NCI-H1105 treated with DMSO at 0.1 percent for 48 hours (cell line): ENCODE measurements at places on chromosomes 3 and 15.
A peak's percentile ranks its signal among the peaks of the same experiment; 100 is the strongest.

GRCh38 chr3:87837076-87837475 lies 221.7 kb downstream of the CGGBP1 start:
- DNase-seq, result no peak

DNA sequence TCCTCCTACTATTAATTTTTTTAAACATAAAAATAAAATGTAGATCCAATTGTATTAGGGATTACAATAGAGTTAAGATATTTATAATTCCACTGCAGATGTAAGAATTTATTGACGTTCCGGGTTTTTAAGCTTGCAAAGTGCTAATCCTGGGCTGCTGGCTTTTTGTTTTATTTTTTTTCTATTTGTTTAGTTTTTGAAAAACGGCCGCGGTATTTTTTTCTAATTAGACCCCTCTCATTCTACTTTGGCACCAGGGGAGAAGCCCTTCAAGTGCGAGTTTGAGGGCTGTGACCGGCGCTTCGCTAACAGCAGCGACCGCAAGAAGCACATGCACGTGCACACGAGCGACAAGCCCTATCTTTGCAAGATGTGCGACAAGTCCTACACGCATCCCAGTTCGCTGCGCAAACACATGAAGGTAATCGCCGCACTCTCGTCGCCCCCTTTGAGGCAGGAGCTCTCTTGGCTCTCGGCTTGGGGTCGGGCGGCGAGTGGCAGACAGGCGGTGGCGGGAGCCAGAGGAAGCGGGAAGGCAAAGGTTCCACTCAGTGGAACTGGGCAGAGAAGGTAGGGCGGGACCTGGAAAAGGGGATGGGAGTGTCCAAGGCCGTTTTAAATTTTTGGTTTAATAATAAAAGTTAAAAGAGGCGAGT lies 3.2 kb downstream of the ZIC1 start:
- no peak for DNase-seq

GRCh38 chr3:43294975-43295374 lies 8.6 kb downstream of the SNRK start:
- no peak for DNase-seq

GRCh38 chr3:100047455-100048141 lies 66.7 kb downstream of the FILIP1L start:
- DNase-seq, result no peak

GRCh38 chr15:27958911-27959578 lies 140.1 kb downstream of the OCA2 start:
- no peak for DNase-seq

GRCh38 chr3:195809291-195809785 lies 2.4 kb downstream of the MUC4 start:
- peak; percentile 72 for DNase-seq

DNA sequence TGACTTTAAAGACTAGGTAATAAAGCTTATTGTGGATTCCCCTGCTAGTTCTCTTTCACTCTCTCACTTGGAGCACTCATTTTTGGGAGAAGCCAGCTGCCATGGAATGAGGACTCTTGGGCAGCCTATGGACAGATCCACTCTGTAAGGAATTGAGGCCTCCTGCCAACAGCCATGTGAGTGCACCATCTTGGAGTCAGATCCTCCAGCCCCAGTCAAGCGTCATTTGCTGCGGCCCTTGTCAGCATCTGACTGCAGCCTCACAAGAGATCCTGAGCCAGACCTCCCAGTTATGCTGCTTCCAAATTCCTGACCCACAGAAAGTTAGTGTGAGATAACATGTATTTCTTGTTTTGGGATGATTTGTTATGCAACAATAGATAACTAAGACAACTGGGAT lies 101.9 kb downstream of the SEMA6D start:
- no peak for DNase-seq

GRCh38 chr3:176948151-176948550 lies 249.1 kb downstream of the TBL1XR1 start:
- DNase-seq, result no peak

DNA sequence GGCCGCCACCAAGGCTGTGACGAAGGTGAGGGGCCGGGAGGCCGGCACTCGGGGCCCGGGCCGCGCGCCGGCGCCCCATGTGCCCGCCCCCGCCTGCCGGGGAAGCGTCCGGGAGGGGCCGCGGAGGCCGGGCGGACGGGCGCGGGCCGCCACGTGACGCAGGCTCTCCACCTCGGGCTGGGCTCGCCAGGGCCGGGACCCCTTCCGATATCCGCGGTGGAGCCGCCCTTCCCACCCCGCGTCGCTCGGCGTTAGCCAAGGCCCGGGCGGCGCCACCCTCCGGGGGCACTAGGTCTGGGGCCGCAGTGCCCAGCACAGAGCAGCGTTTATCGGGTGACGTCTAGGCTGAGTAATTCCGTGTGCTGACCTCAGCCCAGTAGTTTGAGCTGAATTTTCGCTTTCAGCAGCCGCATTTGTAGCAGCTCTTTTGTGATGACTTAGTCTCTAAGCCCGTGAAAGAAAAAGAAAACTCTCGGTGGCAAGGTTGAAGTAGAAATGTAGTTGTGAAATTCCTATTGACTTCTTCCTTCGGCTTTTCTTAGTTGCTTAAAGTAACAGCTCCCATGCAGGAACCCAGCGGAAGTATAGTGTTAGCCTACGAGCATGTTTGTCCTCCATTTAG lies 885 bp downstream of the CDV3 start:
- DNase-seq, result no peak

- no peak for DNase-seq
These were observed 2.4 kb upstream of the PHGR1 start for GRCh38 chr15:40348474-40348870.

GRCh38 chr15:79897701-79898113 lies 893 bp upstream of the MTHFS start:
- DNase-seq, result peak; percentile 6

DNA sequence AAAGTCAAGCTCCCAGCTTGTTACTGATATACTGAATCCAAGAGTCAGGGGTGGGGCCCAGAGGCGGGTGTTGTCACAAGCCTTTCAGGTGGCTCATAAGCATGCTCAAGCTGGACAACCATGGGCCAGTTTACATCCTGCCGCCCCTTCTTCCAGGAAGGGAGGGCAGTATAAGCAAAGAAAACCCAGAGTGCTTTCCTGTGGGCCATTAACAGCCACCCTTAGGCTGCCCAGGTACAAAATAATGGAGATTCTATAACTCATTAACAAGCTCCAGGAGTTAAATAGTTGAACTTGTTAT lies 183.2 kb downstream of the NTRK3 start:
- no peak for DNase-seq

DNA sequence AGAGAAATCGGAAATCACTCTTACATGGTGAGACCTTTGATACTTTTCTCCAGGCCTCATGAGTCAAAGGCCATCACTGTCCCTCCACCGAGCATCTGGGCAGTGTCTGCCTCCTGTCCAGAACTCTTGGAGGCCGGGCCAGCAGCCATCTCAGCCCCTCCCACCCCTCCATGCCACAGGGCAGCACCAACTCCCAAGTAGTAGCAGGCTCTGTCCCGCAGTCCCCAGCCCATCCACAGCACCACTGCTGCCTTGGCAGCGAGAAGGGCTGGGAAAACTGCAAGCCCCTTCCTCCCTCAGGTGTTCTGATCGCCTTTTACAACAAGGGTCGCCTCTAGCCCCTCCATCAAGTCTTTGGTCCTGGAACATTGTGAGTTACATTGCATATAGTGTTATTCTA lies 5.5 kb downstream of the LYSMD4 start:
- no peak for DNase-seq

DNA sequence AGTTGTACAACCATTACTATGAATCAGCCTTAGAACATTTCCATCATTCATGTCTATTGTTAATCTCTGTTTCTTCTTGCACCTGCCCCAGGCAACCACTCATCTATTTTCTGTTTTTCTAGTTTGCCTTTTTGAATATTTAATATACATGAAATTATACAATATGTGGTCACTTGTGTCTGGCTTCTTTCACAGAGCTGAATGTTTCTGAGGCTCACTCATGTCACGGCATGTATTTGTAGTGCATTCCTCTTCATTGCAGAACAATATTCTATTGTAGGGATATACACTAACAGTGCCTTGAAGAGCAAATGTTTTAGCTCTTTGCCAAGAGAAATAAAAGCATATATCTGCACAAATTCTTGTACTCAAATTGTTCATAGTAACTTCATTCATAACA lies 32.9 kb downstream of the CERS3 start:
- DNase-seq, result no peak

DNA sequence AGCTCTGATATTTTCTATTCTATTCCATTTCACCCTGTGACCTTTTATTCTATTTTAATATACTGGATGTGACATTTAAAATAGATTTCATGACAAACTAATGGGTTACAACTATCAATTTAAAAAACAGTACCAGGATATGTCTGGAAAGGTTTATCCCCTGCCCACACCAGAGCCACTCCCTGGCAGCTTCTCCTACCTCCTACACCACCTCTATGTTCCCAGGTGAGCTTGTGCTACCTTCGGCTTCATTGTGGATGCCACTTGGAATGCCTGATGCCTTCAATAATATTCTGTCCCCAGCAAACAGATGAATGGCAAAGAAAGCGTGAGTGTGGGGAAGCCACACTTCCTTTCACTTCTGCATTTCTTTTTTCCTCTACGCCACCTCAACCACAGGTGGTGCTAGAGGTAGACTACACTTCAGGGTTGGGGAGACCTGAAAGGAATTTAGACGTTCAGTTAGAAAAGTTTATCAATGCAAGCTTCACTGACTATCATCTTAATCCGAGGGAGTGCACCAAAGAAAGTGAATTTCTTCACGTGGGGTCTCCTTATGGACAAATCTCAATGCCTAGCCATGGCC lies 213.0 kb downstream of the SSR3 start:
- DNase-seq, result no peak

DNA sequence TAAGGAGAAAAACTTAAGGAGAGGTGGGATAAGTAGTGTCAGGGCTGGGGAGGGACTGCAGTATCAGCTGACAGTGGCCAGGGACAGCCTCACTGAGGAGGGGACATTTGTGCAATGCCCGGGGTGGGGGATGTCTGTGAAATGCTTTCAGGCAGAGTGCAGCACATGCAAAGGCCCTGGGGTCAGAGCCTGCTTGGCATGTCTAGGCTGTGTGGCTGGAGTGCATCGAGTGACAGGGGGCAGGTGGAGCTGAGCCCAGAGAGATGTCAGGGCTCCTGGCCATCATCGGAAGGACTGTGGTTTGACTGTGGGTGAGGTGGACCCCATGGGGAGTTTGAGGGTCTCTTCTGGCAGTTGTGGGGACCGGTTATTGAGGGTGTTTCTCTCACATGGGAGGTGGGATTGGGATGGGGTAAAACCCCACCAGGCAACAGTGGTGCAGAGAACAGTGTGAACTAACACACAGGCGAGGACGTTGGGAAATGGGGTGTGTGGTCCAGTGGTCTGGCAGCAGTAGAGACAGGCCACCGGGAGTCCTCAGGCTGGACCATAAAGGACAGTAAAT lies 61.2 kb downstream of the FBLN2 start:
- no peak for DNase-seq

- no peak for DNase-seq
These were observed 23.1 kb downstream of the XXYLT1 start for GRCh38 chr3:195247863-195248189.

DNA sequence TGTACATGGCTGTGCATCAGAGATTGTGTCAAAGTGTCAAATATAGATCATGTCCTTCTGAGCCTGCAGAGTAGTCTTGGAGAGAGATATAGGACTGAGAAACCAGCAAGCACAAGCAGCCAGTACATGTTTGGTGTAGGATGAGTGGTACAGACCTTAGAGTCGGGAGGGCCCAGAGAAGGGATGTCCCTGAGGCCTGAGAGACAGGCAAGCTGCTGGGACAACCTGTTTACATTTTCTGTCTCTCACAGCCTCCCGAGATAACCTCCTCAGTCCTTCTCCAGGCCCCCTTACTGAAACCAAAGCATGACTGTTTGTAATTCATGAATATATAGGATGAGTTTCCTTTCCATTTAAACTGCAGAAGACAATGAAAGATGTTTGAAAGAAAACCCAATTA lies 182.4 kb upstream of the STT3B start:
- DNase-seq, result no peak

- DNase-seq, result no peak
These were observed 144.7 kb upstream of the ABHD17C start for GRCh38 chr15:80550219-80550907.

DNA sequence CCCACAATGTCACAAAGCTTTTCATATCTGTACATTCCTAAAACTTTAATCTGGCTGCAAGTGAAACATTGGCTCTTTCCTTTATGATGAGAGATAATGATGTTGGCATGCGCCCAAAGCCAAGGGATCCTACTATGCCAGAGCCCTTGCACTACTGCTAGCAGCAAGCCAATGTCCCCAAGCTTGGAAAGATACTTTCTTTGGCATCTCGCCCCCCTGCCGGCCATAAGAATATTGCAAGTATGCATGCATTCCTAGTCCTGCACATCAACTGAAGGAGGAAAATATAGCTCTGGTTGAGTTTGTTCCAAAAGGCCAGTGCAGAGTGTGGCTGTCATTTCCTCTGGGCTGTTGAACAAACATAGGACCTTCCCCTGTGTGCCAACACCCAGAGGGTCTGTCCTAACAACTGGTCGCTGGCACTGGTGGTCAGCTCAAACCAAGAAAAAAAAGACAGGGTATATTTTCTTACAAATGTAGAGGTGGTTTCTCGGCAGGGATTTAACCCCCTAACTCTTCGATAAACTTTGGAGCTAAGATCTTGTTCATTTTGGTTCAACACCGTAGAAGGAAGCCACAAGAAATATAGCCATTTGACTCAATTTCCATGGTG lies 120.9 kb upstream of the ZBED2 start:
- peak; percentile 43 for DNase-seq

DNA sequence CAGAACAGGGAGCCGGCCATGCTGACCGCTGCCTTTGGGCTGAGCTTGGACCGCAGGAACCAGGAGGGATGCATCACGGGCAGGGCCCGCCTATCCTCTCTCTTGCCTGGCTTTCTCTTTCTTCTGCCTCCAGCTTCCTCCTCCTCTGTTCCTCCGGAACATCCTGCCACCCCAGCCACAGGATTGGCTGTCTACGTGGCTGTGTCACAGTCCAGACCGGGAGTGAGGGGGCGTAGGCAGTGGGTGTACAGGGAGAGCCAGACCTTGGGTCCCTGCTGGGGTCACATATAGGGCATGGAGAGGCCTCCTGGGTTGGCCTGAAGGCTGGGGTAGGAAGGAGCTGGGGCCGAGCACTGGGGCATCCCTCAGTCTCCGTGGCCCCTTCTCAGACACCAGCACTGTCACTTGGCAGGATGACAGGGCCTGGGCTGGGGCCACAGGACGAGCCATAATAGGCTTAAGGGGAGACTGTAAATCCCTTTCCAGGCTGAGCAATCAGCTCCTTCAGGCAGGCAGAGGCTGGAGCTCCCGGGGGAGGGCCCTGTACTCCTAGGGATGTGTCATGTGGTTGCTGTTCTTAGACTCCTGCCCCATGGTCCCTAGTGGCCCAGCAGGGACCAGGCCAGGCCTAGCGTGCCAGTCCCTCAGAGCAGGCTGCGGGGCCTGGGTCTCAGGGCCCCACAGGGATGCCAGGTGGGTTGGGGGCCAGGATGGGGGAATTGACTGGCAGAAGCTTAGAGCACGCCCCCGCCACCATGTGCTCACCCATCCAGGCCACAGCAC lies 25.4 kb downstream of the LINGO1 start:
- no peak for DNase-seq

- no peak for DNase-seq
These were observed 76.0 kb downstream of the EEFSEC start for GRCh38 chr3:128229106-128229857.

DNA sequence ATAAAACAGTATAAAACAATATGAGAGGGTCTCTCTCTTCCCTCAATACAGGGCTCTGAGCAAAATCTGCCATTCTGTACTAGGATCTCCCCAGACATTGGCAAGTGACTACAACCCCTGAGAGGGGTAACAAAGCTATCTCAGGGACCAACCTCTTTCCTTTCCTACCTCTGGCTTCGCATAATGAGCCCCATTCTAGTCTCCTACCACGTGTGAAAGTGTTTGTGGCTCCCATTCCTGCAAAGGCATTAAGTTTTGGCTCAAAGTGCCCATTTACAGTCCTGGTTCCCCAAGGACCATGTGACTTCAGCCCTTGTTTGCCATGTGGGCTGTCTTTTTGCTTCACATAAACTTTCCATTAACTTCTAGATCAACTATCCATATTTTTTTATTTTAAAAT lies 46.4 kb downstream of the SCN11A start:
- no peak for DNase-seq
